ENCODE measurements at places on chromosomes 1 and 21.

DNA sequence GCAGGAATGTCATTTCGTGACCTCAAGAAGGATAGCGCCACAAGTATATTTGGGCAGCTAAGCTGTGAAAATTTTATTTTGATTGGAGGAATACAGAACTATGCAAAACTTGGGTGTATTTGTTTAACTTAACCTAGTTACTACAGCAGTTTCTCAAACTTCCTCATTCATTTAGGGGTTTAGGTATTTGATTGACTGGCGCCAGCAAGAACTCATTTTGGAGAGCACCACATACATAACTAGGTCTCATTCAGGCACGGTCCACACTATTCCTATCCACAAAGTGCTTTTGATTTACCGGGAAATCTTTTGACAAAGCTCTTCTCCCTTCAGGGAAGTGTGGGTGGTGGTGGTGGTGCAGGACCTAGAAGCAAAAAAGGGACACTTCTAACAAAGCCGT is 155.1 kb upstream of the NRIP1 start:
- DNase-seq: no peak

DNA sequence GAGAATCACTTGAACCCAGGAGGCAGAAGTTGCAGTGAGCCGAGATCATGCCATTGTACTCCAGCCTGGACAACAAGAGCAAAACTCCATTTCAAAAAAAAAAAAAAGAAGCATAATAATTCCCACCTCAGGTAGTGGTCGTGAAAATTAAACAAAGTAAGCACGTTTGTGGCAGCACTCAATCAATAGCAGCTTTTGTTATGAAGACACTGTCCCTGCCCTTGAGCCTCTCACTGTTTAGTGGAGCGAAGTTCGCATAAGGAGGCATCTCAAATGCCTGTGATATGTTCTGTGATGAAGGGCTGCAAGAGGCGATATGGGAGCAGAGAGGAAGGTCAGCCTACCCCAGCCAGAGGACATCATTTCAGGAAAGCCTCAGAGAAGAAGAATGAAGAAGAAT is 43.8 kb upstream of the RASAL2 start:
- DNase-seq: no peak

- DNase-seq: no peak
Measured at GRCh38 chr1:233620065-233620464, 6.2 kb downstream of the KCNK1 start.

GRCh38 chr1:174217787-174218574 is 58.7 kb downstream of the RABGAP1L start:
- no peak for DNase-seq

- peak; percentile 82 for DNase-seq
Measured at GRCh38 chr1:16905110-16905867, 9.5 kb downstream of the RNU1-2 start.

DNA sequence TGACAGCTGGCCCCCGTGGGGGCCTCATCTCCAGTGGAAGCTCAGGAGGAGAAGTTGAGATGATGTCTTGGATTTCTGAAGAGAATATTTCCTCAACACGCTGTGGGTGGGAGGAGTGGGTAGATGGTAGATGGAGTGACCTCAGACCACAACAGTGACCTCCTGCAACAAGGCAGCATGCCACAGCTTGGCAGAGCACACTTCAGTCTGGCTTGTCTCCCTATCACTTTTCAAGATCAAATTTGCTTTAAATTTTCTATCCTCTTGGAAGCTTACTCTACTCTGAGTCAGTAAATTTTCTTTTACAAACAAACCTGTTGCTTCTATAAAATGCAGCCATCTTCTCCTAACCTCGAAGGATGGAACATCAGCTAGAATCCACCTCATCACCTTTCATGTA is 59.7 kb downstream of the NTPCR start:
- DNase-seq: no peak

DNA sequence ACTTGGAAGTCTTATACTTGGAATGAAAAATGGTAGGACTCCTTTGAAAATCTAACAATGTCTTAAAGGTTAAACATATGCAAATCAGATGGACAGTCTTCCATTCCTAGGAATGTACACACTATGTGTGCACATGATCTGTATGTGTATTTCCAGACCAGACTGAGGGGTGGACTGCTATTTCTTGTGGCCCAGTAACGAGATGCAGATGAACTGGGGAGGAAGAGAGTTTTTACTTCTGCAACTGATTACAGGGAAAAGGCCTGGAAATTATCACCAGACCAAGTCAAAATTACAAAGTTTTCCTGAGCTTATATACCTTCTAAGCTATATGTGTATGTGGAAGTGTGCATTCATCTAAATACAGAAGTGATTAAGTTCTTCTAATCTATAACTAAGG is 17.7 kb downstream of the NBPF3 start:
- DNase-seq: no peak

DNA sequence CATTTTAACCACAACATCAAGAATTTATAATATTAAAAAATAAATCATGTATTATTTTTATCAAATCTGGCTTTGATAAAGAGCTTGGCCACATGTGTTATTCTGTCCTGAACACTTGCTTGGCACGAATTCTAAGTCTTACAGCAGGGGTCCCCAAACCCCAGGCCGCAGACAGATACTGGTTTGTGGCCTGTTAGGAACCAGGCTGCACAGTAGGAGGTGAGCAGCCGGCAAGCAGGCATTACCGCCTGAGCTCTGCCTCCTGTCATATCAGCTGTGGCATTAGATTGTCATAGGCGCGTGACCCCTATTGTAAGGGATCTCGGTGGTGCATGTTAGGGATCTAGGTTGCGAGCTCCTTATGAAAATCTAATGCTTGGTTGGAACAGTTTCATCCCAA is 127.6 kb upstream of the IVNS1ABP start:
- DNase-seq: no peak

GRCh38 chr1:99600782-99601181 is 45.1 kb upstream of the PALMD start:
- DNase-seq: no peak

GRCh38 chr1:9165396-9165795 is 36.5 kb upstream of the GPR157 start:
- no peak for DNase-seq

- DNase-seq: no peak
Measured at GRCh38 chr1:53051676-53052075, 10.3 kb upstream of the PODN start.

DNA sequence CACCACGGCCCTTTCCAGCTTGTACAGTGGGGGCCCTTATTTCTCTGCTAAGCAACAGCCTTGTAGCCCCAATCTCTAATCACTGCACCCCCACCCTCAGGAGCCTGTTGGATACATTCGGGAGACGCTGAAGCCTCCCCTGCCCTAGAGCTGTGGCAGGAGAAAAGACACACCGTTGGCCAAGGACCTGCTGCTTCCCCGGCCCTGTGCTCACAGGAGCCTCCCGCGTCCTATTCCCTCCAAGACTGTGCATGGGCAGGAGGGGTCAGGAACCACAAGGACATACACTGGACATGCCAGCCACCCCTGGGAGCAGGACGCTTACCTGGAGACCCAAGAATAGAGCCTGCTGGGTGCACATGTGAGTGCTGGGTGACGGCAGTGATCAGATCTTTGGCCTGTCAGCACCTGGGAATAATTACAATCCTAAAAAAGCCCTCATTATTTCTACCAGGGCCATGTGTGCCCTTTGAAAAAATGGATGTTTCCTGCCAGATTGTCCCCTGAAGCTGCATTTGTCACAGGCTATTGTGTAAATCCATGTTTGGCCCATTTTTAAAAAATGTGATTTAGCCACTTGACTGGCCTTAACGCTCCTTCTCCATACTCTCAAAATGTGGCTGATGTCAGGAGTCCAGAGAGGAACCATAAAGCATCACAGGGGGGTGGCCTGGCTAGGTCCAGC is 590.6 kb downstream of the MATN1 start:
- no peak for DNase-seq

- DNase-seq: no peak
Measured at GRCh38 chr1:160405331-160405877, 5.0 kb downstream of the VANGL2 start.

- no peak for DNase-seq
Measured at GRCh38 chr1:63753591-63753990, 20.2 kb upstream of the ROR1 start.

- DNase-seq: no peak
Measured at GRCh38 chr1:86201311-86201710, 44.7 kb upstream of the COL24A1 start.

DNA sequence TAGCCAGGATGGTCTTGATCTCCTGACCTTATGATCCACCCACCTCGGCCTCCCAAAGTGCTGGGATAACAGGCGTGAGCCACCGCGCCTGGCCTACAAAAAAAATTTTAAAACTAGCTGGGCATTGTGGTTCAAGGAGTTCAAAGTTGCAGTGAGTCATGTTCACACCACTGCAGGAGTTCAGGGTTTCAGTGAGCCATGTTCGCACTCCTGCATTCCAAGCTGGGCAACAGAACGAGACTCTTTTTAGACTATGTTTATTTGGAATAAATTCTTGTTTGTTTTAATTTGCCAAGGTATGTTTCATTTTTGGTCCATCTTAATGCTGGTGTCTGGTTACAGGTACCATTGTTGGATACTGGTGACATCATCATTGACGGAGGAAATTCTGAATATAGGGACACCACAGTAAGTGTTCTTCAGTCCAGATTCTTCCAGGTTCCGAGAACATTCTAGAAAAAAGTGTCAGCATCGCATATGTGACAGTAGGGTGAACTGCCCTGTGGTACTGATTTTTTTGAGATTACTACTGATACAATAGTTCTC is 3.9 kb downstream of the PGD start:
- DNase-seq: no peak

DNA sequence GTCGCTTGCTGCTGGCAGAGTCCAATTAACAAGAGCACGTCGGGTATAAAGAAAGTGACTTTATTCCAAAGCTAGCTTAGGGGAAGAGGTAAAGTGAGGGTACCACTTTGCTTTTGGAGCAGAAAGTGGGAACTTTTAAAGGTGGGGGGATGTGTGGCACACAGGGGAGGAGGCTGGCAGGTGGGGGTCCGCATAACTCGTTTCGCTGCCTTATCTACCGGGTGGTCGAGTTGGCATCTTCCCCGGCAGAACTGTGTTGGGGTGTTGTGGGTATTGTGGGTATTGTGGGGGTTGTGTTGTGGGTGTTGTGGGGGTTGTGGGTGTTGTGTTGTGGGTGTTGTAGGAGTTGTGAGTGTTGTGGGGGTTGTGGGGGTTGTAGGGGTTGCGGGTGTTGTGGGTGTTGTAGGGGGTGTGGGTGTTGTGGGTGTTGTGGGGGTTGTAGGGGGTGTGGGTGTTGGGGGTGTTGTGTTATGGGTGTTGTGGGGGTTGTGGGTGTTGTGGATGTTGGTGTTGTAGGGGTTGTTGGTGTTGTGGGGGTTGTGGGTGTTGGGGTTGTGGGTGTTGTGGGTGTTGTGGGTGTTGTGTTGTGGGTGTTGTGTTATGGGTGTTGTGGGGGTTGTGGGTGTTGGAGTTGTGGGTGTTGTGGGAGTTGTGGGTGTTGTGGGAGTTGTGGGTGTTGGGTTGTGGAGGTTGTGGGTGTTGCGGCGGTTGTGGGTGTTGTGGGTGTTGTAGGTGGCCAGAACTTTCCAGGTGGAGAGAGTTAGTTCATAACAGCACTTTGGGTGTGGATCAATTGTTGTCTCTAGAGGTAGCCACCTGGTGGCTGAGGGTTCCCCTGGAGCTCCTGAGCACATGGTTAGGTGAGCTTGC is 52.7 kb downstream of the AGPAT3 start:
- no peak for DNase-seq

- DNase-seq: no peak
Measured at GRCh38 chr21:22201126-22201525, 1202.9 kb downstream of the NCAM2 start.

DNA sequence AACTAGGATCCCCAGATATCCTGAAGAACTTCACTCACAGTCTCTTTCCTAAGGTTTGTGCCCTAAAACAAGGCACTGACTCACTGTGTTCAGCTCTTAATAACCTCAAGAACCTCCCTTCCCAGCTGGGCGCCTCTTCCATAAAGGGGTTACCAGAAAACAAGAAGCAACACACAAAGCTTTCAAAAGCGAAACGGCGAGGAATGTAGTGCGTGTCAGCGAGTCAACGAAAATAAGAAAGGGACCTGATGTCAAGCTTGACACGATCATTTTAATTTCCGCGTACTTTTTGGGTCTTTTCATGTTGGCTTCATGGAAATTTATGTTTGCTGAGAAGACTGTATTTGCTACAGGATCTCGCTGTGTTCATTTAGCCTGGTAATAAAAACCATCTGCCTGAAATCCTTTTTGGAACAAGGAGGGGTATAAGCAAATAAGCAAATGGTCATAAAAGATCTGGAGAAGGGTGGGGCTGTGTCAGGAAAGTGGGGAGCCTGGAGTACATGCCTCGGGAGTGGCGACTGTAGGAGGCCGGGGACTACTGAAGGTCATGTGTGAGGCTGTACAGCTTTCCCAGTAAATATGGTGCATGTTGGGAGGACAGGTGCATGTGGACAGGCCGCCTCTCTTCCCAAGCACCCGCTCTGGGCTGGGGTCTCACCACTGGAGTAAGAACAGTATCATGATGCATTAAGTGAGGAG is 11.4 kb upstream of the CLDN14 start:
- no peak for DNase-seq

DNA sequence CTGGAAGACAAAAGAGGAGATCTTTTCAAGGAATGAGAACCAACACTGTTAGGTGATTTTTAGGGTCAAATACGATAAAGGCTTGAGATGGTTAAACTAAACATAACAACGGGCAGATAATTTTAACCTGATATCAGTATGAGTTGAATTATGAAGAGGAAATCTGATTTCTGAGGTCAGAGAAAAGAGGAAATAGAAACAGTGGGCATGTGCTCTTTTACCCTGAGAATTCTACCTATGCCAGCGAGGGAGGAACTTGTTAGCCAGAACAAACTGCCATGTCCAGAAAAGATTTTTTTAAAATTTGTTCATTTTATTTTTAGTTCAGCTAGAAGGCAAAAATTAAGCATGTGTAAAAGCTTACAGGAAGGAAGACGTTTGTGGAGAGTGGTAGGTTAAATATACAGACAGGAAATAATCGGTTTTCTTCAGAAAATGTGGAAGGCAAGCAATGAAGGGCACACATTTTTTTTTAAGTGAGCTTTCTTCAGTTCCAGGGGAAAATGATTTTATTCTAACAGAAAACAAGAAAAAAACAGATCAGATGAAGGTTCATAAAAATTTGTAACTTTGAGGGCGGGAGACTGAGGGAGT is 1745.3 kb downstream of the MRPL39 start:
- no peak for DNase-seq

- DNase-seq: no peak
Measured at GRCh38 chr21:37398697-37399096, 32.1 kb downstream of the DYRK1A start.

DNA sequence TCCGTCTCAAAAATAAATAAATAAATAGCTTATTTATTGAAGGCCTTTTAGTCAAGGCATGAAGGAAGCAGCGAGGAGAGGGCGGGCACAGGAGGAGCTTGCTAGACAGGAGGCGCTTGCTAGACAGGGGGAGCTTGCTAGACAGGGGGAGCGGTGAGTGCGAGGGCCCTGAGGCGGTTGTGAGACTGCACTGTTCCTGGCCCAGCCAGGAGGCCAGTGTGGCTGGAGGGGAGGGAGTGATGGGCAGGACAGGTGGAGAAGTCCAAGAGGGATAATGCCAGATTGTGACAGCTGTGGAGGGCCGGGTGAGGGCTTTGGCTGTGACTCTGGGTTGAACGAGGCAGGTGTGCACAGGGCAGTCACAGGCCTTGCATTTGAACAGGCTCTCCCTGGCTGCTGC is 18.2 kb downstream of the KIF17 start:
- no peak for DNase-seq

GRCh38 chr1:11525151-11525505 is 46.2 kb downstream of the DISP3 start:
- no peak for DNase-seq

GRCh38 chr1:53888681-53889080 is 916 bp downstream of the YIPF1 start:
- DNase-seq: no peak

- no peak for DNase-seq
Measured at GRCh38 chr1:109777436-109777835, 13.7 kb upstream of the EPS8L3 start.
